ENCODE measurements at places on chromosomes 11 and 22.

- no peak for DNase-seq
Measured at GRCh38 chr22:28710107-28710506, 30.5 kb upstream of the TTC28 start.

DNA sequence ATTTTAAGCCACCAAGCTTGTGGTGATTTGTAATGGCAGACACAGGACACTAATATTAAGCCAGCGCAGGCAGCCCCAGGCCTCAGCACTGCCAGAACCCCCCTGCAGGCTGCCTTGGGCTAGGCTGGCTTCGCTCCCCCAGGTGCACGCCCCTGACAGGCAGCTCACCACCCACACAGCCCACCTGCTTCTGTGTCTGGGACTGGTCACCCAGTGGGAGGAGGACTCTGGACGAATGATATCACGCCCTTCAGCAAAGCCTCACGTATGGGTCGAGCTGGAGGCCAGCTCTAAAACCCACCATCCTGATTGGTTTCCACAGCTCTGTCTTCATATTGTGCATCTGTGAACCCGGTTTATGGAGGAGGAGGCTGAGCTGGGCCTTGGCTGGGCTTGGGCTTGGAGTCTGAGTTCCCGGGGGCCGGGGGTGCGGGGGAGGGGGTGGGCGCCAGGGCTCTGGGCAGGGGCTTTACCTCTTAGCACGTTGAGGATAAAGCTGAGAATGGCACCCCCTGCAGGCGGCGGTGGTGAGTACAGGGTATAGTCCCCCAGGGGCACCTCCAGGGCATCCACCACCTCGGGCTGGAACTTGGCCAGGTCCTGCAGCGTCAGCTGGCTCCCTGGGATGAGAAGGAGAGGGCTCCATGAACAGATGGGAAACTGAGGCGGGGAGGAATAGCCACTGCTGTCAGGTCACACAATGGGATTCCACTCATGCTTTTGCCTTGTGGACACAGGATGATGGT, 13.8 kb downstream of the GGT5 start:
- peak; percentile 47 for DNase-seq

GRCh38 chr11:27864091-27864491, 163.8 kb upstream of the BDNF start:
- DNase-seq: no peak

DNA sequence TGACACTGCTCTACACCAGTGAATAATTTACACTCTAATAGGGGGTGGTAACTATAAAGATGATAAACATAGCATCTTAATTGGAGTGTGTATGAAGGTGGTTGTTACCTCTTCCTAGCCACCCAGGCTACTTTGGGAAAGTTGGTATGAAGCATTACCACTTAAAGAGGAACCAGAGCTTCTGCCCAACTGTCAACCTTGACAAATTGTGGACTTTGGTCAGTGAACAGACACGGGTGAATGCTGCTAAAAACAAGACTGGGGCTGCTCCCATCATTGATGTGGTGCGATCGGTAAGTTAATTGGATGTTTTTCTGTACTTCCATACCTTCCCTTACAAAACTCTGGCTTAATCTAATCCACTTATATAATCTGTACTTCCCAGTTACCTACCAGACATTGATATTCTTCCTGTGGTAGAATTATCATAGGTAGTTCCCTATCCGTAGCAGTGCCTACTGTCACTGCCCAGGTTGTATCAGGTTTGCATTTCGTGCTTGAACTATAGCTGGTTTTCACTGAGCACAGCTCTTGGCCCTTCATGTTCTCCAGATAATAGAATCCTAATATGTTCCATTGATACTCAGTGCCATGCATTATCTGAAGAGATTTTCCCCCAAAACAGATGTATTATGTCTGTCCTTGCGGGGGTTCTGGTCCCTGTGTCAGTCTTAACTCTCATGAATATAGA, 2.2 kb downstream of the RPL27A start:
- no peak for DNase-seq

DNA sequence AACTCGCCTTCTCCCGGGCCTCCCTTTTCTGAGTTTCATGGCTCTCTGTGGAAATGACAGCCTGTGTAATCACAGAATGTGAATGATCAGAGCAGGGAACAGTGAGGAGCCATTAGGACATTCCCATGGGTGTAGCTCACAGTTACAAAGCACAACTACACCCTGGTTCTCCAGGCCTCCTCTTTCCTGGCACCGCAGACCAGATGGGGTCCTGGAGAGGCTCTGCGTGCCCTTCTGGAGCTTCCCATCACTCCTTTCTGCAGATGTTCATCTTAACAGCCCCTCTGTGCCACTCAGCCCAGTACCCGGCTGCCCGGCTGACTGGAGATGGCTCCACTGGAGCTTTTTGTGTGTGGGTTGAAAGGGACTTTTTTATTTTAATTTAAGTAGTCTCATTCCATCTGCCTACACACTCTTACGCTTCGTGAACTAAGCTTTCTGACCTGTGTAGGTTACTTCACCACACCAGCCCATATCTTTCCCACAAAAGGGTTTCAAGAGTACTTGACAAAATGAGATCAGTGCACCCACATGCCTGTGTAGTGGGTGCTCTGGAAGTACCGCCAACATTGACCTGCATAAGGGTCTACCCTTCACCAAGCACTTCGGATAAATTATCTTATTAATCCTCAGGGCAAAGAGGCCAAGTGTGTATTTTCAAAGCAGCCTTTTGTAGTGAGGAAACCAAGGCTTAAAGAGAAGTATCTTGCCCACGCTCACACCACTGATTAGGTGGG, 29.8 kb downstream of the SREBF2 start:
- DNase-seq: no peak

GRCh38 chr22:39468487-39469325, 11.9 kb downstream of the MGAT3 start:
- no peak for DNase-seq

- DNase-seq: no peak
Measured at GRCh38 chr11:86595451-86595850, 77.0 kb downstream of the ME3 start.

- DNase-seq: peak; percentile 73
Measured at GRCh38 chr11:14358729-14359439, at the start of gene RRAS2. TSS of gene RRAS2 (minus strand) at chr11:14359183. CDS start at chr11:14358870, 313 bp downstream.

DNA sequence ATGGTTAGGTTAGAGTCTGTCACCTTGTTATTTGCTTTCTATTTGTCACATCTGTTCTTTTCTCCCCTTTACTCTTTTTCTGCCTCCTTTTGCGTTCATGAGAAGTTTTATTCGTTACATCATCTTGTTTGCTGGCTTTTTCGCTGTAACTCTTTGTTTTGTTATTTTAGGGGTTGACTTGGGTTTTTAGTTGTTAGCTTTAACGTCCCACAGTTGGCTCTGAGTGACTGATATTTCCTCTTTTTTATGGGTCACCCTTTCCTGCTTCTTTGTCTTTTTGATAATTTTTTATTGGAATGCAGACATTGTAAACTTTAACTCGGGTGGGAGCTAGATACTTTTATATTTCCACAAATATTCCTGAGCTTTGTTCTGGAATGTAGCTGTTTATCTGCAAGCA, 13.3 kb upstream of the TNNT3 start:
- no peak for DNase-seq

DNA sequence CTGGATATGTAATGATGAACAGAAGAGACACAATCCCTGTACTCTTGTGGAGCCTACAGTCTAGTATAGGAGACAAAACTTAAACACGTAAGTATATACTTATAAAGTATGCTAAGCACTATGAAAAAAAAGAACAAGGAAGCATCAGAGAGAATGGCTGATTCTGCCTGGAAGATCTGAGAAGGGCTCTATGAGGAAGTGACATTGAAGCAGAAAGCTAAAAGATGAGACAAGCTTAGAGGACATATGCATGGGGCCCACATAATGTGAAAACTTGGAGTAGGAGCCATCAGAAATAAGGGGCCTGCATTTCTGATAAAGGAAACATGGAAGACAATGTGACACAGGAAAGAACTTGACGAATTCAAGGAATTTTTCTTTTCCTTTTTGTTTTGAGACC, 16.6 kb downstream of the SAA1 start:
- DNase-seq: no peak

GRCh38 chr11:12158909-12159308, 48.5 kb downstream of the MICAL2 start:
- no peak for DNase-seq

DNA sequence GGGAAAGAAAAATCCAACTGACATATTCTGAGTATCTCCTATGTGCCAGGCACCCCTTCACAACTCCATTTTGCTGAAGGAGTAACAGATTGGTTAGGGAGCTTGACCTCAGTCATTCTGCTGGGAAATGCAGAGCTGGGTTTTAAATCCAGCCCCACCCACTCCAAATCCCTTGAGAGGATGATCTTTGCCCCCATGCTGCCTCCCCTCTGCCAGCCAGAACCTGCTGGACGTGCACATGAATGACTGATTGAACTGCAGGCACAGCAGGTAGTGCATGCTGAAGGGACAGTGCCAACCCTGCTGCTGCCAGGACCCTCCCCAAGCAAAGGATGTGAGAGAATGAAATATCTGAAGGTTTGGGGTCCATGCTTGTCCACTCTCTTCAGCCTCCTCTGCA, 340.9 kb downstream of the BUD13 start:
- no peak for DNase-seq

DNA sequence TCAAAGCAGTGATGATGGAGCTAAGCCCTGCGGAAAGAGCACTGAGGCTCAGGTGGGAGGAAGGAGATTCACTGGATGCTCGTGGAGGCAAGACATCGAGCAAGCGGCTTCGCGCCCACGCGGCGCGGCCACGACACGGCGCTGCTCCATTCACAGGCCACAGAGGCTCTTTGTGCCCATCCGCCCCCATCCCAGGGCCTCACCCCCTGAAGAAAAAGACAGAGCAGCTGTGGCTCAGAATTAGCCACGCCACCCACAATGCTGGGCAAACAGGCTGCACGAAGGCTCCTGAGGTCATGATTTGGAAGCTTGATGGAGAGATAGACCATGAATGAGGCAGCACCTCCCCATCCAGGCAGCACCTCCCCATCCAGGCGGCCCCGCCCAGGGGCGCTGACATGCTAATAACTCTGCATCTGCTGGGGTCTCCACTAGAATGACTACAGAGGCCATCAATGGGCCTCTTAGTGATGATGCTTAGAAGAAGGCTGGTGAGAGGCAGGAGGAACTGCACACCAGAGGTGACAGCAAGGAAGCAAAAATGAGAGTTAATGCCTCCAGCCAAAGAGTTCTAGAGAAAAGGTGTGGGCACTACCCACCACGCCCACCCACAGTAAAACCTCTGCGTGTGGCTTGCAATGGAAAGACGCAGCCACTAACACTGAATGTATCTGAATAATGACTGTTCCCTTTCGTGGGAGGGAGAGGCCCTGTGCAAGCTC, 43.5 kb downstream of the MYH9 start:
- DNase-seq: no peak

DNA sequence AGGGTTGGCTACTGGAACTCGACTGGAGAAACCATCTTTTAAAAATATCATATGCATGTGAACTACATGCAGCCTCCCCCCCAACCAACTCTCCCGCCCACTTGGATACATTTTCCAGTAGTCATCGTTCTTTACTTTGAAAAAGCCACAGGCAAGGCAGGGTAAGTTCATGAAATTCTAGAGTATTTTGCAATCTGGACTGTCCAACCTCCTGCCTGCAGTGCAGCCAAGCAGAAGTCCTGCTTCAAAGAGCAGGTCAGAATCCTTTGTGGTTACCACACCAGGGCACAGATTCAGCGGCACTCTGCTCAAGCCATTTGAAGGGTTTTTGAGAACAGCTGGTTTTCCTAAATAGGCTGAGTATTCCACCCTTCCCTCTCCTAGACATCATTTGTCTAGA, 12.1 kb downstream of the ELF5 start:
- no peak for DNase-seq

DNA sequence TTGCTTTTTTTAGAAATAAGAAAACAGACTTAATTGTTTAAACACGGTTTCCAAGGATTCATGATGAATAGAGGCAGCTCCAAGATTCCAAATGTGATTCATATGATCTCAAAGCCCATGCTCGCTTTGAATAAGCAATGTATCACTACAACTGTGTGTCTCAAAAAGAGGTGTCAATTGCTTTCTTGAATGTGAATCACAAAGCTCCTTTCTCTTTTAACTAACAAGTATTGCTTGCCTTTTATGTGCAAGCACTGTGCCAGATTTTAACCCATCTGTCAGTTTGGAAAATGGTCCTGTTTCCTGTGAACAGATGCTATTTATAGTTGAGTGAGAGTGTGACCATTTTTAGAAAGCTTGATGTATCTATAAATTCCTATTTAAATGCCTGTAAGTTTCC, 6.5 kb downstream of the OOSP1 start:
- no peak for DNase-seq

- DNase-seq: no peak
Measured at GRCh38 chr22:44147821-44148574, 32.7 kb upstream of the PARVG start.

DNA sequence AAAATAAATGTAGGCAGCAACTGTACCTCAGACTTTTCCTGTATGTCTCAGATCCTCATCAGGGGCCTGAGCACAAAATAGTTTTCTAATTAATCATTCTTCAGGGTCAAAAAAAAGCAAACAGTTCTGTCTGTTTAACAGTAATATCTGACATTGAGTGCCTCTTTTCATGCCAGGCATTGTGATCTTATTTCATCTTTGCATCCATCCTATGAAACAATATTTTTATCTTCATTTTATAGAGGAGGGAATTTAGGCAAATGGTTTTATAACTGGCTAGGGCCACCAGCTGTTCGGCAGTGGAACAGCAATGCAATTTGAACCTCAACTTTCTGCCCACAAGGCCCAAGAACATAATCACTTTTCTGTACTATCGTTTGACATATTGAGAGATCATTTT, 145.6 kb downstream of the WNT7B start:
- no peak for DNase-seq

- DNase-seq: no peak
Measured at GRCh38 chr11:17827006-17827405, 92.4 kb downstream of the KCNC1 start.

DNA sequence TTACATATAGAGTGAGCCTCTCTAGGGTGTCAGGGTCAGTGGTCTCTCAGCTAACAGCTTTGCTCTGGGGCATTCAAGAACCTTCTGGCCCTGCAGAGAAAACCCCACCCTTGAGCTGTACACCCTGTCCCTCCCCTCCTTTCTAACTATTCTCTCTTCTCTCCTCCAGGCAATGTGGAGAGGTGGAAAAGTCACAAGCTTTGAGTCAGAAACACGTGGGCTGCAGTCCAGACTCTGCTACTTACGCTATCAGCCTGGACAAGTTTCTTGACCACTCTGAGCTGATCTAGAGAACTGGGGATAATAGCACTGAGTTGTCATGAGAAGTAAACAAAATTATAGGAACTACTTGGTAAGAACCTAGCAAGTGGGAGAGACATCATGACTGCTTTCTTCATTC, 10.7 kb upstream of the FAM83F start:
- DNase-seq: no peak

All from naive thymus-derived CD8-positive, alpha-beta T cell (primary cell).